ENCODE measurements at places on chromosomes 5 and 9. TPM values are rescaled to one million over a fixed set of nuclear protein-coding genes. Genes with fewer than 3 reads are reported as not detected.

DNA sequence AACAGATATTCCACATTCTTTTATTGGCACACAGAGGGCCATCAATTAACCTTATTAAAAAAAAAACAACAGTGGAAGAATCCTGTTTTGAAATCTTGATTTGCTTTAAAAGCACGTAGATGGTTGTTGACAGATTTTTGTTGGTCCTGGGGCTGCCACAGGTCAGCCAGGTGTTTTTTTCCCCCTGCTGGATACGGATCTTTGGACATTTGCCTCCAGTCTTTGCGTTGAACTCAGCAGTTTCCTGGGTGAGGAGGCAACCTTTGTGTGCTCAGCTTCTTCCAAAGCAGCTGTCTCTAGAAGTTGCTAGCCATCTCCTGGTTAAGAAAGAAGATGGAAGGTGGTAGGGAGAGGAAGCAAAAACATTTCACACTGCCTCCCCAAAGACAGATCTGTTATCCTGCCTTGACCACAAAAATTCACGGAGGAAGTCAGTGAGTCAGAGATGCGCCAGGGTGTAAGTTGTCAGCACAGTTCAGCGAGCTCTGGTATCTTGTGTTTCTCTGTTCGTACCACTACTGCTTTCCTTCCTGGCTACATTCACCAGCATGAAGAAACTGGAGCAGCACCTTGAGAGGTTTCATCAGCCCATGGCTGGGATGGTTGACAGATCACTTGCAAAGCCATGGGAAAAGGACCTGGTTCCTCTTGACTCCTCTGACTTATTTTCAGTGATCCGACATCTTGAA lies 207.3 kb downstream of the ARHGAP26 start:
- DNase-seq, result no peak

DNA sequence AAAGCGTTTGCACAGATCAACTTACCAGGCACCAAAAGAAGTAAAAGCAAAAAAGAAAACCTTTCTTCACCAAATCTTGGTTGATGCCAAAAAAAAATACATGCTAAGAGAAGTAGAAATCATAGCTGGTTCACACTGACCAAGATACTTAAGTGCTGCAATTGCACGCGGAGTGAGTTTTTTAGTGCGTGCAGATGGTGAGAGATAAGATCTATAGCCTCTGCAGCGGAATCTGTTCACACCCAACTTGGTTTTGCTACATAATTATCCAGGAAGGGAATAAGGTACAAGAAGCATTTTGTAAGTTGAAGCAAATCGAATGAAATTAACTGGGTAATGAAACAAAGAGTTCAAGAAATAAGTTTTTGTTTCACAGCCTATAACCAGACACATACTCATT lies 36.4 kb upstream of the CCDC152 start:
- no peak for DNase-seq

The CKMT2 gene
- 1.2 TPM for total RNA-seq

GRCh38 chr9:7316967-7317366 lies 482.6 kb downstream of the DMAC1 start:
- DNase-seq, result no peak

The LCN15 gene
- 0.29 TPM for total RNA-seq

The SEMA4D gene
- total RNA-seq, result 0.13 TPM

- DNase-seq, result no peak
Measured at GRCh38 chr5:23740029-23740428, 232.6 kb downstream of the PRDM9 start.

The ACOT12 gene
- total RNA-seq, result not detected

DNA sequence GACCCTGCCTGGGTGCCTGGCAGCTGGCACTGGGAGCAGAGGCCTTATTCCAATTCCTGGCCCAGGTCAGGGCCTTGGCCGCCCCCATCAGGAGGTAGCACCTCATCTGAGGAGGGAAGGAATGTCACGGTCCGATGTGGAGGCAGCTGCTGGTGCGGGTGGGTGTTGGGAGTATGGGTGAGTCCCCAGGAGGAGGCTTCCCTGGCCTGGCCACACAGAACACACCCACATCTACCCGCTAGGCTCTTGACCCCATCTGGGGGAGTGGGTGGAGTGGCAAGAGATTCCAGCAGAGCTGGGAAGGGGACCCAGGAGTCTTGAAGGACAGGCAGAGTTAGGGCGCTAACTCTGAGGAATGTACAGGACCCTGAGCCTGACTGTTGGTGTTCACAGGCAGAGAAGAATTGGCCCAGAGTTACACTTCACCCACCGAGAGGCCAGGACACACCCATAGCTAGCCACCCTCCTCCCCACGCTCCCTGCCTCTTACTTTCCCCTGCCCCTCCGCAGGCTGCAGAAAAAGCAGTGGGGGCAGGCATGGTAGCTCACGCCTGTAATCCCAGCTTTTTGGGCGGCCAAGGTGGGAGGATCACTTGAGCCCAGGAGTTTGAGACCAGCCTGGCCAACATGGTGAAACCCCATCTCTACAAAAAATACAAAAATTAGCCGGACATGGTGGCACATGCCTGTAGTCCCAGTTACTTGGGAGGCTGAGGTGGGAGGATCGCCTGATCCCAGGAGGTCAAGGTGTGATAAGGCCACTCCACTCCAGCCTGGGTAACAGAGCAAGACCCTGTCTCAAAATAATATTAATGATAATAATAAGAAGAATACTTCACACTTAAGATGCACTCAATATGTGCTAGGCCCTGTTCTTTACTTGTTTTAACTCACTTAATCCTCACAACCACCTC lies 6.0 kb downstream of the OLFML2A start:
- no peak for DNase-seq

The CCDC171 gene
- total RNA-seq, result 2.5 TPM

DNA sequence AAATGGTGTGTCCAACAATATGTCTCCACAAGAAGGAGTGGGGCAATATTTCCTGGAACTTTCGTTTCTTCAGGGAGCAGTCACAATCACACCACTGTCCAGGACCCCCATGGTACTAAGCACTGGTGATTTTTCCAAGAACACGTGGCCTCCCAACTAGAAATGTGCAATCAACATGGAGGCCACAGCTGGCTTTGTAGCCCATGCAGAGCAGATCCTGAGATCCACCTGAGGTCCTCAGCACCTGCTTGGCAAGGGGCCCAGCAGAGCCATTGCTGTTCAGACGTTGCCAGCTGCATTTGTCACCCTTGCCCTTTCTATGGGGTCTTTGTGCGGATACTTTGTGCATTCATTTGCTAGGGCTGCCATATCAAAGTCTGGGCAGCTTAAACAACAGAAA lies 334.5 kb upstream of the IRX4 start:
- DNase-seq, result no peak

- no peak for DNase-seq
Measured at GRCh38 chr9:136294437-136294836, 9.5 kb downstream of the CCDC187 start.

GRCh38 chr9:132862533-132862932 lies 15.6 kb downstream of the AK8 start:
- DNase-seq, result no peak

DNA sequence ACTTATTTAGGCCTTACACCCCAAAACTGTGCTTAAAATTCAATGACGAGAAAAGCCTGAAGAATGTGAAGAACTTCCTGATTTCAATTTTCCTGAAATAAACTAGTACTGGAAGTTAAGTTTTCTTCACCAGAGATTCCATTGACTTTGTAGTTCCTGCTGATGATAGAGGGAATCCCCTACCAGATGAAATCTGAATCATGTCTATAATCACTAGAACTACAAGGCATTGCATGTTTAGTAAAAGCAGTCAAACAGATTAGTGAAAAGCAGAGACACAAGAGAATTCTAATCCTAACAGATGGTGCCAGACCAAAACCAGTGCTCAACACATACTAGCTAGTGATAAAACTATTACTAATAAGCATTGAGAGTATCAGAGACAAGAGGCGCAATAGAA lies 130.0 kb downstream of the PDE4D start:
- no peak for DNase-seq

DNA sequence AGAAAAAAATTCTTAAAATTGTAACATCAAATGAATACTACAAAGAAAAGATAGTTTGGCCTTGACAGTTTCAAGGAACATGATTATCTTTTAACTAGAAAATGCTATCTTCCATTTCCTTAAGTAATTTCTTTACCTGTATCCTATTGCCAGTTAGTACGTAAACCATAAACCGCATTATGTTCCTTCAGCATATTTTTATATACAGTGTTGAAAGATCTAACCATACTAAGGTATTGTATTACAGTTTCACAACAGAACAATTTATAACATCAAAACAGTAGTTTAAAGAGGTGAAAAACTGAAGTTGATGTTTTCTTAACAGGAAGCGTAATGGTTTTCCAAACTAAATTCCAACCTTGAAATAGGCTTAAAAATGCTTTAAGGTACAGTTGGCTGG lies 45.1 kb downstream of the GLRX start:
- DNase-seq, result no peak

The TNC gene
- total RNA-seq, result not detected

DNA sequence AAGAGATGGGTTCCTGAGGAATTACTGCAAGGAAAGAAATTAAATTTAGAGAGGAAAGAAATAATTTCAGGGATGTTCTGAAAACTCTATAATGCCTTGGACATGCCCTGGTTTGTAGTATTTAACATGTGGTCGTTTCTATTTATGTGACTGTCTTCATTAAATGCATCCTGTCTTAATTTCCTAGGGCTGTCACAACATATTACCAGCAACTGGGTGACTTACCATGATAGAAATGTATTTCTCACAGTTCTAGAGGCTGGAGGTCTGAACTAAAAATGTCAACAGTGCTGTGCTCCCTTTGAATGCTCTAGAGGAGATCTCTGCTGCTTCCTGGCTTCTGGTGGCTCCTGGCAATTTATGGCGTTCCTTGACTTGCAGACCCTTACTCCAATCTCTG lies 287.7 kb downstream of the FBXL7 start:
- DNase-seq, result no peak

GRCh38 chr5:109168151-109168550 lies 241.6 kb downstream of the PJA2 start:
- DNase-seq, result no peak

GRCh38 chr5:168747987-168748777 lies 169.0 kb upstream of the PANK3 start:
- DNase-seq, result peak; percentile 25

DNA sequence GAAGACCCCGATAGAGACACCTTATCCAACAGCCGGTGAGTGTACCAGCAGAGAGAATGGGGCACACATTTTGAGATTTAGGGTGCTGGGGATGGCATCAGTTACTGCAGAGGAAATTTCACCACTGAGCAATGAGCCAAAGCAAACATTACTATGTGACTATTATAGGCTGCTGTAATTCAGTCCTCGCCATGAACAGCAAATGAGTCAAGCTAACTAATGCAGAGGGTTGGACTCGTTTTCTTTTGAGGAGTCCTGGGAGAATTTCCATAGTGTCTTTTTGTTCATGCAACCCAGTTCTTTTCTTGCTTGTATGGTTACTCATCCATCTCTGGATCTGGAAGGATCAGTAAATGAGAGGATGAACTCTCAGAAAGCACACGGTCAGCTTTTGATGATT lies 323.8 kb downstream of the PSAT1 start:
- DNase-seq, result no peak

GRCh38 chr9:112777914-112778313 lies 27.4 kb downstream of the SNX30 start:
- no peak for DNase-seq

- no peak for DNase-seq
Measured at GRCh38 chr9:89048616-89049015, 57.3 kb downstream of the S1PR3 start.

DNA sequence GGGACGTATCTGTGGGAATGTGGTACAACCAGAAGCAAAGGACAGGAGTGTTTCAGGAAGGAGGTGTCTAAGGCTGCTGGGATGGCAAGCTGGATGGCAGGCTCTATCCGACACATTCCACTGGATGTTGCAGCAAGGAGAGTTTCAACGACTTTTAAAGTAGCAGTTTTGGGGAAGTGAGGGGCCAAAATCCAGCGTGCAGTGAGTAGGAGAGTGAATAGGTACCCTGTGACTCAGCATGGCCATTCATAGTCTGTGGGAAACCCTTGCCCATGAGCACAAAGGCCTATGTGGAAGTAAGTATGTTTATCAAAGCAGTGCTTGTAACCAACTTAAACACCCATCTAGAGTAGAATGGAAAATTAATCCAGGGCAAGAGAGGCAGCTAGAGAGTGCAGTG lies 664.7 kb downstream of the ACTL7B start:
- no peak for DNase-seq

The OR2V2 gene
- not detected for total RNA-seq

GRCh38 chr9:93517331-93517730 lies 59.1 kb upstream of the PHF2 start:
- DNase-seq, result no peak

- DNase-seq, result no peak
Measured at GRCh38 chr9:22053178-22053577, 44.1 kb upstream of the CDKN2B start.

DNA sequence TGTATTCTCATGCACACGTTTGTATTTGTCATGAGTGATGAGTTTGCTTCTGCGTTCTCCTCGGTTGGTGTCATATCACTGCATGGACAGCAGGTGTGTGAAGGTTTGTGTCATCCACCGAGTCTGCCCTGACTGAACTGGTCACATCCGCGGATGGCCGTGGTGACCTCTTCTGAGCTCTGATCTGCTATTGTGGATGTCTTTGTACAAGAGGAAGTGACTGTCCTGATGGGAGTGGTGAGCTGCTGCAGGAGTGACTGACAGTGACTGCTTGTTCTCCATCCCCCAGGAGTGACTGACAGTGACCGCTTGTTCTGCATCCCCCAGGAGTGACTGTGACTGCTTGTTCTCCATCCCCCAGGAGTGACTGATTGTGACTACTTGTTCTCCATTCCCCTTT lies 69.9 kb downstream of the EHMT1 start:
- DNase-seq, result peak; percentile 79

- DNase-seq, result no peak
Measured at GRCh38 chr9:89853931-89854330, 249.1 kb downstream of the GADD45G start.

The TAF1L gene
- total RNA-seq, result not detected

DNA sequence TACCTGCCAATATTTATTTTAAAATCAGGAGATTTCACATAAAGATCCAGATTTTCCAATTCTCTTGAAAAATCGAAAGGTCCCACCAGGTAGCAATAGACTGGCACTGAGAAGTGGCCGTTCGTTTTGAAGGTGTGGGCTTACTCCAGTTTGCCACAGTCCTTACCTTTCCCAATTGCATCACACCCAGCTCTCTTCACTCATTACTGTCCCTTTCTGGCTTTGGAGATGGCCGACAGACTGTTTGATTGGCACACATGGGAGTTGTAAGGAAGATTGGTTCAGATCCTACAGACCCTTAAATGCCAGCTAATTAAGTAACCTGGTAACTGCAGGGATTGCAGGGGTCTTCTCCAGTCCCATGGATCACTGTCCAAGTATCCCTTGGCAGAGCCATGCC lies 68.7 kb upstream of the LARP1 start:
- no peak for DNase-seq

- DNase-seq, result peak; percentile 1
Measured at GRCh38 chr5:158727771-158728311, 371.9 kb downstream of the EBF1 start.

DNA sequence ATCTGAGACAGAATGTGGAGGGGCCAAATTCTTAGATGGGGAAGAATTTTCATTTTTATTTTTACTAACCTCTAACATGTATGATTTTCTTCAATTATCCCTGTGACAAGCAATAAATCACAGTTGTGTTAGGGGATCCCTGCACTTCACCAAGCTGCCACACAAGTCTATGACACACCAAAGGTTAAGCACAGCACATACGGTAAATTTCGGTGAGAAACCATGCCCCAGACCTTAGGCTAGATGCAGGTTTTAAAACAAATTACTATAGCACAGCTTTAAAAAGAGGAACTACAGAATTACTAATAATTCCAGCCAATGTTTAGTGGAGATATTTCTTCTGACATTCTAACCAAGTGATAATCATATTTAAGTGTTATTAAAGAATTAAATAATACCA lies 175.7 kb upstream of the RORB start:
- no peak for DNase-seq

All from HepG2 (cell line).